Ascending aorta (tissue), 2 donors: ENCODE measurements at places on chromosomes 3 and 15.

GRCh38 chr3:172904711-172905373, 154.3 kb downstream of the ECT2 start:
- DNase-seq: no peak
- H3K27ac ChIP-seq: no peak overlapping the region
- H3K4me3 ChIP-seq: no peak overlapping the region
- H3K27me3 ChIP-seq: no peaks in the 10 kb centered on the region
- no peaks in the 10 kb centered on the region for H3K4me1 ChIP-seq

DNA sequence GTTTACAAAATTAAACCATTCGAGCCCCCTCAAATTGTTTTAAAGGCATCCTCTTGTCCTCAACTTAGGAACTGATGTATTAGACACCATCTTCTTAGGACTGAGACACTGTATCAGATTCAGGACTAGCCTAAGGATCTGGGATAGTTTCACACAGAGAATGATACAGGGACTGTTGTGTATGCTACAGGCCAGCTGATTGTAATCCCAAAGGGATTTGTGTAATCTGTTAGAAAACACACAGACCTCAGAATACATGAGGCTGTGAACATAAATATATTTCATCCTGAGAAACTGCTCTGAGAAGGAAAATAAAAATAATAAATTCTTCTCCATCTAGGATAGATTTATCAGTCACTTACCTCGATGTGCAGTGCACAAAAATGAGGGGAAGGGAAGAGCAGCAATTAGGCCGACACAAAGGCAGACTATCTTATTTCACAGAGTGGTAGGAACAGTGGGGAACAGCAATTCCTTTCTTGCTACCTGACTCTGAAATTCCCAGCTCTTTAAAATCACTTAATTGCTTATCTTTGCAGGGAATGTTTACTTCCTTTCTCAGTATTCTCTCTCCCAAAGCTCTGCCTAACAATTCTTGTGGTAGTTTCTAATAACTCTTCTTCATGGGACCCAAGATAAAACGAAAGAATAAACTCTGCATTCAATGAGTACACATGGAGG, 322.5 kb downstream of the MAGI1 start:
- H3K4me3 ChIP-seq: no peak overlapping the region
- no peak for DNase-seq
- H3K27me3 ChIP-seq: no peaks in the 10 kb centered on the region
- peaks cover 12% of the 10 kb centered on the region for H3K4me1 ChIP-seq

- no peak overlapping the region for H3K27ac ChIP-seq
- no peak overlapping the region for H3K4me3 ChIP-seq
- no peaks in the 10 kb centered on the region for H3K27me3 ChIP-seq
- no peak for DNase-seq
- H3K4me1 ChIP-seq: no peaks in the 10 kb centered on the region
These were observed 33.2 kb upstream of the ZNF710 start for GRCh38 chr15:89967881-89968280.

DNA sequence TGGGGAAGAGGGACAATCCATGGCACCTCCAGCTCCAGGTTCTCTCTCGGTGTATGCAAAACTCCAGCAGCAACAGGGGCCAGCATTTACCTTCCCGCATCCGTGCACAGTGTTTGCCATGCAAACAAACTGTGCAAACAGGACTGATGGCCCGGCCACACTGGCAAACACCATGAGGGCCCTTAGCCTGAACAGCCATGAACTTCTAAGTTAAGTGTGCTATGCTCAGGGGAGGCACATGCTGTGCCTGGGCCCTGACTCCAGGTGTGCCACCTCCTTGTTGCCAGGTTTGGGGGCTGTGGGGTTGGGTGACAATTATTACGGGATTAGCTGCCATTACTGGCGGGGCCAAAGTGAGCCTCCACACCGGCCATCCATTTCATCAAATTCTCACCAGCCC, 57.5 kb downstream of the CACNA2D2 start:
- H3K27me3 ChIP-seq: no peaks in the 10 kb centered on the region
- H3K4me1 ChIP-seq: peaks cover 4% of the 10 kb centered on the region
- no peaks in the 10 kb centered on the region for H3K36me3 ChIP-seq
- no peak overlapping the region for H3K4me3 ChIP-seq
- DNase-seq: no peak

GRCh38 chr15:39534996-39535395, 45.9 kb upstream of the THBS1 start:
- H3K27ac ChIP-seq: no peak overlapping the region
- H3K4me3 ChIP-seq: no peak overlapping the region
- DNase-seq: no peak
- no peaks in the 10 kb centered on the region for H3K27me3 ChIP-seq

- H3K27ac ChIP-seq: no peak overlapping the region
- no peaks in the 10 kb centered on the region for H3K4me1 ChIP-seq
- H3K36me3 ChIP-seq: no peaks in the 10 kb centered on the region
- no peak overlapping the region for H3K4me3 ChIP-seq
These were observed 49.7 kb upstream of the FRMD4B start for GRCh38 chr3:69435274-69436265.

DNA sequence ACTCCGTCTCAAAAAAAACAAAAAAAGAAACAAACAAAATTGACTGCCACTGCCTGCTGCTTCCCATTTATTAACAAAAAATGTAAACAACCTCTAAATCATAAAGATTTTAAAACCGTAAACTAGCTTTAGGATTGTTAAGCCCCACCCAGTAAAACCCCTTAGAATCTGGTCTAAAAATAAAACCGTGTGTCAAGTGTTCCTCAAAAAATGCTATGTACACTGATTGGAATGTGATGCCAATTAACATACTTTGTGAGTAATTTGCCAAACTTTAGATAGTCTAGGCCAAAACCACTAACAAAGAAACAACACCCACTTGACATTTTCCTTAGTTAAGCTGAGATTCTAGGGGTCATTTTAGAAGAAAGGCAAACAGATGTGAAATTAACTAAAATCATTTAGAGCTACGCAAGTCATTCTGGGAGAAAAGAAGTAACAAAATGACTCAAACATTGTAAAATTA, 5.3 kb downstream of the RAF1 start:
- H3K4me3 ChIP-seq: peak overlapping the region; percentile 29
- peaks cover 42% of the 10 kb centered on the region for H3K4me1 ChIP-seq
- peak overlapping the region; percentile 82 for H3K27ac ChIP-seq
- no peak for DNase-seq
- no peaks in the 10 kb centered on the region for H3K36me3 ChIP-seq

DNA sequence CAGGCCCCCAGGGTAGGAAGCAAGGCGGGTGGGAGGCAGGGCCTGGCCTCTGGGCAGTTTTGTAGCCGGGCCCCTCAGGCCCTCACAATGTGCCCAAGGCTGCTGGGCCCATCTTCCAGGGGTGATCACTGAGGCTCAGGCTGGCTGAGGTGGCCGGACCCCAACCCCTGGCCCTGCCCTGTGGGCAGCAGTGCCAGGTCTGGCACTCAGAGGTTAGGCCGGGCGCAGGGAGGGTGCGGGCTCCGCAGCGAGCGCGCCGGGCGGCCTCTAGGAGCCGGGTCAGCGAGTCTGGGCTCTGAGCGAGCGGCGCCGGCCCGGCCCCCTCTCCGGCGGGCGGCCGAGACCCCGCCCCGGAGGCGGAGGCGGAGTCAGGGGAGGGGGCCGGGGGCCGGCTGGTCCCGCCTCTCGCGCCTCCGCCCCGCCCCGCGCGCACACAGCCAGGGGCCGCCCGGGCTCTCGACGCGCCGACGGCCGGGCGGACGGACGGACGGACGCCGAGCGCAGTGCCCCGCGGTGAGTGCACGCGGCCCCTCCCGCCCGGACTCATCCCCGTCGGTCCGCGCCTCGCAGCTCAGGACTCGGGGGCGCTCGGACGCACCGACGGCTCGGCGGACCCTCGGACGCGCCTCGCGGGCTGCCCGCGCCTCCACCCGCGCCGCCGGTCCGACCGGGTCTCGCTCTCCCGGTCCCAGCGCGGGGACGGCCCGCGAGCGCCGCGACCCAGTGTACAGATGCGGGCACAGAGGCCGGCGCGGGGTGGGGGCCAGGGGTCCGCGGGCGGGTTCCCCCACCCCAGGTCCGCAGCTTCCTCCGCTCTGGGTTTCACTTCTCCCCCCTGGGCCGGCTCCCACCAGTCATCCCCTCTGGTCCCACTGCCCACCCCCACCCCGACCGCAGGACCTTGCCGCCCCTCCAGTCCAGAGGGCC, at the start of gene FBLN2:
TSS of gene FBLN2 (plus strand) at position 430 of the 927 bp plus-strand sequence. CDS start 21,231 bp downstream, outside the sequence.
- peak within 1 kb of the TSS; percentile 61 for H3K4me3 ChIP-seq
- no peaks in the 10 kb centered on the region for H3K36me3 ChIP-seq
- H3K27me3 ChIP-seq: no peaks in the 10 kb centered on the region
- peak; percentile 66 for DNase-seq

- no peaks in the 10 kb centered on the region for H3K27me3 ChIP-seq
- H3K27ac ChIP-seq: no peak overlapping the region
- H3K4me1 ChIP-seq: no peaks in the 10 kb centered on the region
- no peak overlapping the region for H3K4me3 ChIP-seq
These were observed 311.9 kb downstream of the SHQ1 start for GRCh38 chr3:72536206-72536877.

DNA sequence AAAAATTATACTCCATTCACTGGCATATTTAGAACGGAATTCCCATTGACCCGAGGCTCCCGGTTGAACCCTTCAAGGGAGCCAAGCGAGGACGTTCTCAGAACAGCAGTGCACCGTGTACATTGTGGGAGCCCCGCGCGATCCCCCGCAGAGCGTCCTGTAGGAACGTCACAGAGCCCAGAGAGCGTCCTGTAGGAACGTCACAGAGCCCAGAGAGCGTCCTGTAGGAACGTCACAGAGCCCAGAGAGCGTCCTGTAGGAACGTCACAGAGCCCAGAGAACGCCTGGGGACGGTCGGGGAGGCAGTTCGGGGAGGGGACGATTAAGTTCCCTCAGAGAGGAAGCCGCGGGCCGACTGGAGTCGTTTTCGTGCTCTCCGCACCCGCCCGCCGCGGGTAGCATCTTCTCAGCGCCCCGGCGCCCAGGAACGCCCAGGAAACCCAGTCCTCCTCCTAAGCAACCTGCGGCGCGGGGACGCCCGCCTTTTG, 506 bp upstream of the ATP1B3 start:
- peak; percentile 87 for DNase-seq
- H3K4me1 ChIP-seq: no peaks in the 10 kb centered on the region
- H3K36me3 ChIP-seq: no peaks in the 10 kb centered on the region
- no peaks in the 10 kb centered on the region for H3K27me3 ChIP-seq

DNA sequence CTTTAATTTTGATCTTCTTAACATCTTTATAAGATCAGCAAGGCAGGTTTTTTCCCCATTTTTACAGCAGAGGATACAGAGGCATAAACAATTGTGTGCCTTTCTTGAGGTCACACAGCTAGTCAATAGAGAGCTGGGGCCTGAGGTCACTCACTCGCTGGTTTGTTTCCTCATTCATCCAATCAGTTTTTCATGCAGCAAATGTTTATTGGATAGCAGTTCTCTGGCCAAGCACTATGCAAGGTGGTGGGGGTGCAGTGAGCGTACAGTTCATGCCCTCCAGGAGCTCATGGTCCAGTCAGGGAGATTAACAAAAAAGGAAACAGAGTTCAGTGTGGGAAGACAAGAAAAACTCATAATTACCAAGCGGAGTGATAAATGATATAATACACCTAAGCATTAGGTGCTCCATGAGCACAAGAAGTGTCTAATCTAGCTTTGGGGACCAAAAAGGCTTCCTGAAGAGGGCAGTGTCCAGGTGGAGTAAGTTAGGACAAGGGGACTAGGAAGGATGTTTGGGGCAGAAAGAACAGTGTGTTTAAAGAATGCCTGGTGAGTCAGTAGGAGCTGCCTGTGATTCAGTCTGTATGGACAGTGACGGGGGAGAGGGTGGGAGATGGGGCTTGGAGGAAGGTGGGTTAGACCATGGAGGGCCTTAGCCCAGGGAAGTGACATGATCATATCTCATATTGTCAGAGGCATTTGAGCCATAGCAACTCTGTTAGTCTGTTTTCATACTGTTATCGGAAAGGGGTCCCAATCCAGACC, 29.3 kb downstream of the MAP2K5 start:
- H3K4me3 ChIP-seq: no peak overlapping the region
- no peak for DNase-seq

GRCh38 chr15:56927816-56928215, 9.4 kb downstream of the TCF12 start:
- H3K36me3 ChIP-seq: no peaks in the 10 kb centered on the region
- no peak for DNase-seq
- H3K4me3 ChIP-seq: no peak overlapping the region
- peaks cover 3% of the 10 kb centered on the region for H3K4me1 ChIP-seq
- no peaks in the 10 kb centered on the region for H3K27me3 ChIP-seq
- no peak overlapping the region for H3K27ac ChIP-seq

DNA sequence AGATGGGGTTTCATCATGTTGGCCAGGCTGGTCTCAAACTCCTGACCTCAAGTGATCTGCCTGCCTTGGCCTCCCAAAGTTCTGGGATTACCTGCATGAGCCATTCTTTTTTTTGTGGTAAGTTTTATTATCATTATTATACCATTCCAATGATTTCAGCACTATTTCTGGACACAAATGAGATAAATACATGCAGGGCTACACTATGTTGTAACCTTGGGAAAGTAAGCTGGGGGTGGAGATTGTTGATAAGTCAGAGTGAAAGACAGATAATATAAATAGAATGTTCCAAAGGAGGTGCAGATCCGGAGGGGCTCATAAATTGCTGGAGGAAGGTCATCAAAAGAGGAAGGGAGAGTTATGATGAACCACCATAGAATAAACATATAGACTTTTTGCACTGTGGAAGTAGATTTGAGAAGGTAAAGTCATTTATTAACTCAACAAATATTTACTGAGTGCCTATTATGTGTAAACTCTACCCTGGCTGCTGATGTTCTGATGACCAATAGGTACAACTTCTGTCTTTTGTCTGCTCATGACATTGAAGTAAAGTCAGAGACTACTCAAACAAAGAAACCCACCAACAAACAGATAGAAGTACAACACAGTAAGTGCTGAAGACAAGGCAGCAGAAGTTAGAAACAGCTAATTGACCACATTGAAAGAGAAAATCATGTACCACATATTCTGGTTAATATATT, 478.9 kb upstream of the GOLIM4 start:
- no peaks in the 10 kb centered on the region for H3K4me1 ChIP-seq
- DNase-seq: no peak
- H3K36me3 ChIP-seq: no peaks in the 10 kb centered on the region

- peak overlapping the region; percentile 70 for H3K4me3 ChIP-seq
- no peak for DNase-seq
- peaks cover 5% of the 10 kb centered on the region for H3K4me1 ChIP-seq
- H3K36me3 ChIP-seq: peaks cover 11% of the 10 kb centered on the region
These were observed 826 bp downstream of the DBR1 start for GRCh38 chr3:138173769-138174420.

- no peak for DNase-seq
- H3K4me3 ChIP-seq: no peak overlapping the region
- no peaks in the 10 kb centered on the region for H3K27me3 ChIP-seq
These were observed 33.9 kb downstream of the ADPGK start for GRCh38 chr15:72749700-72750099.

- no peak for DNase-seq
- H3K4me3 ChIP-seq: no peak overlapping the region
- no peaks in the 10 kb centered on the region for H3K36me3 ChIP-seq
- no peak overlapping the region for H3K27ac ChIP-seq
- no peaks in the 10 kb centered on the region for H3K4me1 ChIP-seq
- H3K27me3 ChIP-seq: no peaks in the 10 kb centered on the region
These were observed 70.5 kb upstream of the FOXB1 start for GRCh38 chr15:59933607-59934006.
